Kasumi-1 (cell line): ENCODE measurements at places on chromosomes 7 and 10.

GRCh38 chr10:97898429-97898828 lies 48.8 kb downstream of the GOLGA7B start:
- DNase-seq, result no peak

DNA sequence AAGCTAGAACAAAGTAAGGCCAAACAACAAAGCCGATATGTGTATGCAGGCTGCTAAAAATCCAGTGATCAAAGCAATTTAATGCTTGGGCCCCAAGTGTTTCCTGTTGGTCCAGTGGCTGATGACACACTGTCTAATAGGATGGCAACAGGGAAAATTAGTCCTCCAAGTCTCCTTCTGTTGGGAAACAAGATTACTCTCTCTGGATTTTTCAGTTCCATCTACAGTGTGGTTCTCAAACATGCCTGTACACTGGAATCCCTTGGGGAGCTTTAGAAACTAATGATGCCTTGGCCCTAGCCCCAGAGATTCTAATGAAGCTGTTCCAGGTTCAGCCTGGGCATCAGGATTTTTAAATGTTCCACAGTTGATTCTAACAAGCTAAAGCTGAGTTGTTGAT lies 198.7 kb downstream of the AHR start:
- no peak for DNase-seq

DNA sequence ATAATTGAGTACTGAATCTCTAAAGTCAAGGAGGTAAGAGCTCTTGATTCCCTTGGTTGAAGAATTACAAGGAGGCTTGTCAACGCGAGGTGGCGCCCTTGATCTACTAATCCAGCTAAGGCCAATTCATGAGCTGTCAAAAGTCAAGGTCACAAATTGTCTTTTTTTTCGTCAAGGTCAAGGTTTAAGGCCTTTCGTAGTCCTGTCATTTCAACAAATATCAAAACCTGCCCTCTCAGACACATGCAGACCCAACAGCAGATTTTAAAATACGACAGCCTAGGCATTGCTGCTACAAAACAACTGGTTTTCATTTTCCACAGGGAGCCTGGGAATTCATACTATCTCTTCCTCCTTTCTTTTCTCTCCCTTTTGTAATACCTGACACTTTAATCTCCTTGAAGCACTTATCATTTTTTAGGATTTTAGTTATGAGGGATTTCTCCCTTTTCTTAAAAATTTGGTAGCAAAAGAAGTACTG lies 3.6 kb downstream of the HOXA13 start:
- peak; percentile 90 for DNase-seq

- DNase-seq, result no peak
Observed at GRCh38 chr10:5921746-5922145, 31.7 kb downstream of the FBH1 start.

DNA sequence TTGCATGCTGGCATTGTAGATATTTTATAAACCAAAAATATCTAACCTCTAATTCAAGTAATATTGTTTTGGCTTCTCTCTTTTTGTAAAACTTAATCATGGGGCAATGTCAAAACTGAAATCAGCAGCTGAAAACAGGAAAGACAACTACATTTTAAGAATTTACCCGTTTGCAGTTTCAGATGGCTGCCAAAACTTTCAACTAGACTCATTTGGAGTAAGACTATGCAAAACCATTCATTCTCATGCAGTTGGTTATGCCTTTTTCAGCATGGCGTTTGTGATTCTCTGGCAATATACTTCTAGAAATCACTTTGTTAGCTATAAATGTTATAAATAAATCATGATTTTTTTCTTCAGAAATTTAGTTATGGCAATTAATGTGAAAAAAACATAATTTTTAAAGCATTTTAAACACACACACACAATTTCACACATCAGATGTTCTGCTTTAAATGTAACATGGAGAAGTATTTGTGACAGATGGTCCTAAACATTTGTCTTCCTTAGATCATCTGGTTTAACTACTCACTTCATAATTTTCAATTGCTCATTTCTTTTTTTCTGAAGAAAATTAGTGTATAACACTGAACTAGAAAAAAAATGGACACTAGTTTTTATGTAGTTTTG lies 116.4 kb downstream of the ITGB8 start:
- DNase-seq, result no peak

GRCh38 chr7:107463139-107464078 lies 6.4 kb upstream of the GPR22 start:
- peak; percentile 52 for DNase-seq

DNA sequence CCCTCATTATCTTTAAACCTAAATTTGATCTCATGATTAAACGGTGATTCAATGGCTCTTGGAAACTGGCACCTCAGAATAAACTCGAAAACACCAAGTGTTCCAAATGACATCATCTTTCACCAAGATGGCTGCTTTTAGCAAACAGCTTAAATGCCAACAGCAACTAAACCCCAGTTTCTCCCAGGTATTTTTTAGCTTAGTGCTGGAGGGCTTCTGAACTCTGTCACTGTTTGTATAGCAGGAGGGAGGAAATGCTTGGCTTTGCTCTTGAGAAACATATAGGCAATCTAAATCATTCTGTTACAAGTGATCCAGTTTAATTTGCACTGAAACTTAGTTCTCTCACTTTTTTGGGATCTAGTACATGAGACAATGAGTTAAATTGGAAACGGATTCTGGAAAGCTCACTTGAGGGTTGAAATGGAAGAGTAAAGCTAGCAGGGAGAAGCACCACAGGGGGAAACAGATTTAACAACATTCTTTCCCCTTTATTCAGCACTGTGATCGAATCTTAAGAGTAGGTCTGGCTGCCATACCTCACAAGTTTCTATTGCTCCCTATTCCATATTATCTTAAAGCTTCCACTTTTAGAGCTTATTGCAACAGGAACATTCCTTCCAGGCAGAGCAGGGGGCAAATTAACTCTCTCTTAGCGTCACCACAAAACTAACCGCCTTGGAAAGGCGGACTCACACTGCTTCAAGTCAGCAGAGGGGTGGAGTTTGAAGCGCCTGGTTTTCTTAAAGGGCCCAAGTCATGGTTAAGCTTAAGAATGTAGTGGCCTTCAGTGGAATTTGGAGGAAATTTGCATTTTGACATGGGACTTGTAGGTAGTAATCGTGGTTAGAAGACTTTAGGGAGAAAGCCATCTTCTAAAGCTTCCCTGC lies 1.8 kb upstream of the CCDC6 start:
- peak; percentile 97 for DNase-seq

- no peak for DNase-seq
Observed at GRCh38 chr7:102045681-102046372, 228.4 kb downstream of the CUX1 start.

DNA sequence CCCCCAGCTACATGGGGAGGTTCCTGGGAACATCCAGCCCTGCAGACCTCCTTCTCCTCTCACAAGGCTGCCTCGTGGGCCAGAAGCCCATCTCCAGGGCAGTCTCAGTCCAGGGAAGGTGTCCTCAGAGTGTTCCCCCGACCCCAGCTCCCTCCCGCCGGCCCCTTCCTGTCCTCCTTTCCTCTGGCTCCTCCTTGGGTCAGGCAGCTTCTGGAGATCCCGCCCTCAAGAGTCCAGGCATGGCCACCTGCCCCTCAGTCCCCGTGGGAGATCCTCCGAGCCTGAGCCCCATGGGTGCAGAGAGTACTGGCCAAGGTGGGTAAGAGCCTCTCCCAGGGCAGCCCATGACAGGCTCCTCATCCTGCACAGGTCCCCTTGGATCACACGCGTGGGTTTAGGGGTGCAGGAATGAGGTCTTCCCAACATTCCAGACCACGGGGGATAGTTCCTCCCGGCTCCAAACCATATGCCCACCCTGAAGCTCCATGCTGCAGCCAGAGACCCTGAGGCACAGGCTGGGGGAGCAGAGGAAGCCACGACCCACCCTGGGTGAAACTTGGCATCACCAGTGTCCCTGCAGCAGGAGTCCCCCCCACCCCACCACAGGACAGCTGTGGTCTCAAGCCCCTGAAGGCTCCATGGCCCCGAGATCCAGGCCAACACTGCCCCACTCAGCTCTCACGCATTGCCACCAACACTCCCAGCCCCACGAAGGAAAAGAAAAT lies 65.5 kb downstream of the OAT start:
- DNase-seq, result no peak

DNA sequence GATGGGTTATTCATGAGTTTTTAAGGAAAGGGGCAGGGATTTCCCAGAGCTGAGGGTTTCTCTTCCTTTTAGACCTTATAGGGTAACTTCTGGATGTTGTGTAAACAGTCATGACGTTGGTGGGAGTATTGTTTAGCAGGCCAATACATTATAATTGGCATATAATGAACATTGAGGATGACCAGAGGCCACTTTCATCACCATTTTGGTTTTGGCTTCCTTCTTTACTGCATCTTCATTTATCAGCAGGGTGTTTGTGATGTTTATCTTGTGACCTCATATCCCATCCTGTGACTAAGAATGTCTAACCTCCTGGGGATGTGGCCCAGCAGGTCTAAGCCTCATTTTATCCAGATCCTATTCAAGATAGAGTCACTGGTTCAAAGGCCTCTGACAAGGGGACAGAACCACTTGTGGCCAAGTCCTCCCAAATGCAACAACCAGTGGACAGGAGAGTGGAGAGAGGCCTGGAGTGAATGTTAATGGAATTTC lies 77.3 kb upstream of the RPA3 start:
- no peak for DNase-seq

DNA sequence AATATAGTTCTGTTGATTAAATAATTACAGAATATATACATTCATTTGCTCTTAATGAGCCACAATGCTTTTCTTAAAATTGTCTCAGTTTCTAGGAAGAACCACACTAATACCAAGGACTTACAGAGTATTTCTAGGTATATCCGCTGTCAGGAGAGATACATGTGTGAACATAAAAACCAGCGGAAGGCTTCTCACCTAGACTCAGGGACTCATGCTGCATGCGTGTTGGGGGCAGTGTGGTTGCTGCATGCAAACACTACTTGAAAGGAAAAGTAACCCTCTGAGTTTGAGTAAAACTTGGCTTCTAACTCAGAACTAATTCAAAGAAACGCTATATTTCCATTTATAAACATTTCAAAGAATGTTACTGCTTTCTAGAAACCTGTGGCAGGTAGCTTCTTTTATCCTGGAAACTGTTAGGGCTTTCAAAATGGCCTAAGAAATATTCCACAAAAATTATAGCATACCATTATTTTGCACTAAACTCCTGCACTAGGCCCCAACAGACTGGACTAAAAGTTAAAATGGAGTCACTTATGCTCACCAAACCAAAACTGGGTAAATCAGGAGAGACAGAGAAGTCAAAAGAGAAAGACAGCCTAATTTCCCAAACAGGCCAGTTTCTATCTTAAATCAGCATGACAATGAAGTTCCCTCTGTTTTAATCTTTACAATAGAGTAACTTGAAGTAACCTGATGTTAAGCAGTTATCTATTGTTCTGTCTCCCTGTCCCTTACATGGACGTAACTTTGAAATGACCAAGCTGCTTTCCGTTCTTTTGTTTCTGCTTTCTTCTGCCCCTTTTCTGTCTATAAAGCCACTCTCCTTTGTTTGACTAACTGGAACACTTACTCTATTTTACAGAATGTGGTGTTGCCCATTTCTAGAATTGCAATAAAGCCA lies 95.2 kb upstream of the FAM133B start:
- no peak for DNase-seq

DNA sequence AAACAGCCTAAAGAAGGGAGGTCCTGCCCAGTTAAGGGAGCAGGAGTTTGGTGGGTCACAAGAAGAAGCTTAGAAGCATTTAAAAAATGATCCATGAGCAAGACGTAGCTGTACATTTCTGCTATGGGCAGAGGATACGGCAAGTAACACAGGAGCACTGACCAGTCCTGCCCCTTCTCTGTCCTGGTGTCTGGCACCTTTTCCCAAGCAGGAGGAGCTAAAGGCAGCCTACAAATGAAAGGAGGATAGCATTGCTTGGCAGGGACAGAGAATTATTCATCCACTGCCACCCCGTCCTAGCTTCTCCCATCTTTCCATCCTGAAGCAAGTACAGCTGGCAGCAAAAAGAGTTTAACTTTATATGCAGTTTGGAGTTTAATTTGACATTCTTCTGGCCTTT lies 1077.6 kb downstream of the TYW1 start:
- DNase-seq, result no peak

DNA sequence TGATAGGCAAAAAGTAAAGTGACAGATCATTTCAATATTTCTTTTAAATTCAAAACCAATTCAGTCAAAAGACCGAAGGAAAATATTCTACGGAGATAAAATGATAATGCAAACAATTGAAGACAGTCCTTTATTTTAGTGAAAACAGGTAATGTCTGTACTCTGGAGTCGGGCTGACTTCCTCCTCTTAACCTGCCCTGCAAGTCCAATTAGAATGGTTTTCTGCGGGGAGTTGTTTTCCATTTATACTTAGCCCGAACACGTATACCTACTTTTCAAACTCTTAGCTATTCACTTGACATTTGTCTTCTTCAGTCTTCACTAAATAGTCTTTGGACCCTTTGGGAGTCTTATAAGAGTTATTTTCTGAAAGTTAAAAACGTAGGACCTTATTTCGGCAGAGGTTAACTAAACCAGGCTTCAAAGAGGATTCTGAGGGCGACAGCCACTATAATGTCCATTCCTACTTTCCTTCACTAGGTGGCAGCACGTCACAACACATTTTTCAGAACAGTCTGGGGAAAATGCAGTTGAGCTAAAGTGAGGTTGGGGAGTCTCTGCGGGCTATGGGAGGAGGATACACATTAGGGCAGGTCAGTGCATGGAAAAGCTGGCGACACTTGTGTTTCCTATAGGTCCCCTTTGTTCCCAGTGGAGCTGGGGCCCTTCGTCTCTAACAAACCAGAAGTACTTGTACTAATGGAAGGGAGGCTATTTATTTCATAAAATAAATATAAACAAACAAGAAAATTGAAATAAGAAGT lies 472.0 kb downstream of the KCNMA1 start:
- peak; percentile 95 for DNase-seq

GRCh38 chr10:21314111-21314626 lies 211.3 kb downstream of the SKIDA1 start:
- DNase-seq, result no peak

GRCh38 chr7:96837593-96837992 lies 127.9 kb upstream of the SEM1 start:
- peak; percentile 73 for DNase-seq

GRCh38 chr10:120818301-120818700 lies 32.9 kb upstream of the WDR11 start:
- DNase-seq, result no peak

DNA sequence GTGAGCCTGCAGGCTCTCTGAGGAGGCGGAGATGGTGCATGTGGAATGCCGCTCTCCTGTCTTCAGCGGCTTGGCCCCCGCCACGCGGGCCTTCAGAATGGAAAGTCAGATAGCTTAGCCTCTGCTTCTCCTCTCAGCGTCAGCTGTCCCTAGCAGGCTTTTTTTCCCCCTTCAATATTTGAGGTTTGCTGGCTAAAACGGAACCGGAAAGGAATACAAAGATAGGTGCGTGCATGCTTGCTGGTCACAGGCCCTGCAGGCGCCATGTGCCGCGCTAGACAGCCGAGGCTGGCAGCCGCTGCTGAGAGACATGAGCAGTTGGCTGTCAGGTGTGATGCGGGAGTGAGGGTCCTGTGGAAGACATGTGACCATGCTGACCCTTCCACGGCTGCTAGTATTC lies 161.2 kb upstream of the COBL start:
- DNase-seq, result no peak
